Trophoblast cell (in vitro differentiated cells and primary cell): ENCODE measurements at places on chromosomes 12 and 14.

DNA sequence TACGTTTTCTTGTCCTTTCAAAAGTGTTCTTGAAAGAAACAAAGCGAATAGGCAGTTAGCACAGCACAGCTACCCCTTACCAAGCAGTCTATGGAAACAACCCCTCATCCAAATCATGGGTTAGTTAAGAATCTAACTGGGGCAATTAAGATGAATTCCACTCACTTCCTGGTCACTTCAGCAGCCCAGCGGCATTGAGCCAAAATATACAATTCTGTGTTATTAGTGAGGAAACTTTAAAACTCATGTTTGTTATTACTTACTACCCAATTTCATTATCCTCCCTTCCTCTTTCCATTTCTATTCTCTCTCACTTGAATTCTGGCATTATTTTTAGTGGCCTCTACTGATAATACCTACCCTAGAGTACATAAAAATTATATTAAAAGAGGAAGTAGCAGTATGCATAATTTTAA is 121.4 kb downstream of the PPHLN1 start:
- no peaks in the 10 kb centered on the region for H3K27me3 ChIP-seq
- H3K4me3 ChIP-seq, result no peak overlapping the region
- DNase-seq, result no peak
- H3K36me3 ChIP-seq, result peaks cover 9% of the 10 kb centered on the region
- no peaks in the 10 kb centered on the region for H3K4me1 ChIP-seq

- no peaks in the 10 kb centered on the region for H3K36me3 ChIP-seq
- peak; percentile 96 for DNase-seq
- no peak overlapping the region for H3K4me3 ChIP-seq
- peaks cover 7% of the 10 kb centered on the region for H3K4me1 ChIP-seq
- no peaks in the 10 kb centered on the region for H3K27me3 ChIP-seq
Observed at GRCh38 chr12:67593041-67593440, 55.5 kb upstream of the DYRK2 start.

DNA sequence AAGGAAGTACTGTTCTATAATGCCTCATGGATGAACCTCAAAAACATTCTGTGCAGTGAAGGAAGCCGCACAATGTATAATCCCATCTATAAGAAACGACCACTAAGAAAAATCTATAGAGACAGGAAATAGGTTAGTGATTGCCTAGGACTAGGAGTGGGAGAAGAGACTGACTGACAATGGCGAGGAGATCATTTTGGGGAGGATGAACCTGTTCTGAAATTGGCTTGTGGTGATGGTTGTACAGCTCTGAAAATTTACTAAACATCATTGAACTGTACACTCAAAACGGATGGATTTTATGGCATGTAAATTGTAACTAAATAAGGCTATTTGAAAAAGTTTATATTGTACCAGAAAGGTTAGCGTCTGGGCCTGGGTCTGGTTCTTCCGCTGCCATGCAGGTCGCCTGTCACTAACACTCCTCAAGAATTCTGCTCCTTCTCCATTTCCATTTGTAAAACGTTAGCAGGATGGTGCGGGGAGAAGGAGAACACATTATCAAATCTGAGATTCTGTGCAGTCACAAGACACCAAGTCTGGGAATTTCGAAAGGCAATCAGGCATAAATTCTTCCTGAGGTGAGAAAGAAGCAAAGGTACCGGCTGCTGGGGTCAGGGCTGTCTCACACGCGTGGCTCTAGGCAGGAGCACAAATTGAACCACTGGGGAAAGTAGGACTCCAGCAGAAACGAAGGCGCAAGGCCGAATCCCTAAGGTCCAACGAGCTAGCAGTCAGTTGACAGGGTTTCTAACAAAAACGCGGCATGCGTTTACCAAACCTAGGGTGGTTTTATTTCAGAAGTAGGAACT is 845 bp upstream of the COCH start:
- peaks cover 9% of the 10 kb centered on the region for H3K4me1 ChIP-seq
- no peaks in the 10 kb centered on the region for H3K36me3 ChIP-seq
- no peak for DNase-seq
- peaks cover 26% of the 10 kb centered on the region for H3K27me3 ChIP-seq
- no peak overlapping the region for H3K4me3 ChIP-seq
- H3K27ac ChIP-seq, result no peak overlapping the region

GRCh38 chr14:58821421-58821820 is 183.7 kb downstream of the DACT1 start:
- no peaks in the 10 kb centered on the region for H3K27me3 ChIP-seq
- H3K27ac ChIP-seq, result no peak overlapping the region
- H3K36me3 ChIP-seq, result no peaks in the 10 kb centered on the region
- no peak overlapping the region for H3K4me3 ChIP-seq
- peak; percentile 58 for DNase-seq

DNA sequence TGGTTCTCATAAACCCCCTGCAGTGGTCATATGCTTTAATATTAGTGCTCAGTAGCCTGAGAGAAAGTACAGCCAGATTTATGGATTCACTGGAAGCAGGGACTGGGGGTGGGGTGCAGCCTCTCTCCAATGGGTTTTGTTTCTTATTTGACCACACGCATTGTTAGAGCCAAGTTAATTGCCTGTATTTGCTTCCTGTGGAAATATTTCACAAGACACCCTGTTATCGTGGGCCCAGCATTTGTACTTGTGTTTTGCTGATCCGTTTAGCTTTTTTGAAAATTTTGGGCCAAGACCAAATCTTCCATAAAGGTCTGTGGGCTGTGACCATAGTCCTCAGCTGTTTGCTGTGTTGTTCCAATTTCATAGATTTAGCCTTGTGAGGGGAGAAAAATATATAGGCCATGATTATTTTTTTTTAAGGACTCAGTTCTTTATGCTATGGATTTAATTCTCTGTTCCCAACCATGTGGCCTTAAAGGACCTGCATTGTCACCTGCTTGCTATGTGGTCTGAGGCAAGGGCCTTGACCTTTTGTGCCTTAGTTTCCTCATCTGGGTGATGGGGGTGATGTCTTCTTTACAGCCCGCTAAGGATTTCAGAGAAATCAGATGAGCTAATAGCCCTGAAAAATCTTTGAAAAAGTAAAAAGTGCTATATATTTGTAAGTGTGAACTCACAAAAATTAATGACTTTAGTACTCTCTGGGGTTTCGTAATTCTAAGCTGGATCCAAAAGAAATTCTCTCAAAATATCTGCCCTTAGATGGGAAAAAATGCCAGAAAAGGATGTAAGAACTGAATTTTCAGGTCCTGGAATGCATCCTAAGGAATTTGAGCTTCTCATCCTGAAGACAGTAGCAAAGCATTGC is 370.2 kb downstream of the DPF3 start:
- DNase-seq, result peak; percentile 12
- no peak overlapping the region for H3K4me3 ChIP-seq
- no peaks in the 10 kb centered on the region for H3K27me3 ChIP-seq

DNA sequence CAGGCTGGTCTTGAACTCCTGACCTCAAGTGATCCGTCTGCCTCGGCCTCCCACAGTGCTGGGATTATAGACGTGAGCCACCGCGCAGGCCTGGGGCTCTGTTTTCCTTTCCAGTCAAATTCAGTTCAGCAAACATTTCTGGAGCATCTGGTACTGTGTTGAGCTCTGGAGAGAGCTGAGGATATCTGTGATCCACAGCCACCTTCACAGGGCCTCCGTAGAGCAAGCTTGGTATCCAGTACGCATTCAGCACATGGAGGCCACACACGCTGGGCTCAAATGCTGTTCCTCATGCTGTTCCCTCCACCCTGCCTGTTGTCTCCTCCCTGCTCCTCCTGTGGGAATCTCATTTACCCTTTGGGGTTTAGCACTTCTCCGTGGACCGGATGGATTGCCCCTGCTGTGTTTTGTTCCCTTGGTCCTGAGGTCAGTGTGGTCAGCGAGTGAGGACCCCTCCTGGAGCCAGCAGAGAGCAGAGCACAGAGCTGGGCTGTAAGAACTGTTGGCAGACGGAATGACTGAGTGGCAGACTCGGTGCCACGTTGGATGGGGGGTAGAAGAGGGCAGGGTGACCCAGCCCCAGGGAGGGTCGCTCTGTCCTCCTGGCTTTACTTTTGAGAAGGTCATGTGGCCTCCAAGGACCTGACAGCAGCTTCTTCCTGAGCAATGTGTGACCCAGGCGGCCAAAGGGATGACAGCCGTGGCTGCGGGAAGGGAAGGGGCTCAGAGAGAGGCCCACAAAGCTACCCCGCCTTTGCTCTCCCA is 891 bp downstream of the RPS6KL1 start:
- H3K4me3 ChIP-seq, result no peak overlapping the region
- no peak for DNase-seq
- H3K36me3 ChIP-seq, result no peaks in the 10 kb centered on the region
- peaks cover 4% of the 10 kb centered on the region for H3K4me1 ChIP-seq
- H3K27ac ChIP-seq, result no peak overlapping the region

- H3K36me3 ChIP-seq, result peaks cover 2% of the 10 kb centered on the region
- H3K4me1 ChIP-seq, result no peaks in the 10 kb centered on the region
- no peak overlapping the region for H3K4me3 ChIP-seq
- H3K27me3 ChIP-seq, result no peaks in the 10 kb centered on the region
- H3K27ac ChIP-seq, result no peak overlapping the region
Observed at GRCh38 chr14:91184559-91184958, 59.9 kb downstream of the GPR68 start.

- no peaks in the 10 kb centered on the region for H3K27me3 ChIP-seq
- DNase-seq, result peak; percentile 10
- no peak overlapping the region for H3K4me3 ChIP-seq
- peaks cover 3% of the 10 kb centered on the region for H3K4me1 ChIP-seq
- H3K36me3 ChIP-seq, result peaks cover 2% of the 10 kb centered on the region
- no peak overlapping the region for H3K27ac ChIP-seq
Observed at GRCh38 chr12:71756054-71756690, 1.5 kb downstream of the RAB21 start.

DNA sequence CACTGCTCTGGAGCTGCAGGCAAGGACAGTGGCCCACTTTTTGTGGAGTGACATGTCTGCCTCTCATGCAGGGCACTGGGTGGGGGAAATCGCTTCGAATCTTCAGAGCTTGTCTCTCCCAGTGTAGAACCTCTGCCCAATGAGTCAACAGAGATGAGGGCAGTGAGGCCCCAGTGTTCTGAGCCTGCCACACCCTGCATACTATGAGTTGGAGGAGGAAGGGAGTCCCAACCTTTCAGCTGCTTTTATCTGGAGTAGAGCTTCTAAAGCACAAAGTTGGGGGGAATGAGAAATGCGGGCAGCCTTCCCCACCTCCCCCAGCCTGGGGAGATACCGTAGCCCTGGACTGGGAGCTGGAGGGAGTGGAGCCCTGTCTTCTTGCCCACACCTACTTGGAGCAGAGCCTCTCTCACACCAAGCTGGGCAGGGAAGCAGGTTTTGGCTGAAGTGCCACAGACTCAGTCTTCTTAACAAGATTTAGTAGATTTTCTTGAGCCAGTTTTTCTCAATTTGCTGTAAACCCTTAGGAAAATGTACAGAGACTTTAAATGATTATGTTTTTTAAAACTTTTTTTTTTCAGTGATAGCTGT is 159.1 kb downstream of the ADGRD1 start:
- H3K36me3 ChIP-seq, result no peaks in the 10 kb centered on the region
- H3K4me3 ChIP-seq, result peak overlapping the region; percentile 7
- H3K27me3 ChIP-seq, result no peaks in the 10 kb centered on the region
- H3K4me1 ChIP-seq, result no peaks in the 10 kb centered on the region
- no peak for DNase-seq

DNA sequence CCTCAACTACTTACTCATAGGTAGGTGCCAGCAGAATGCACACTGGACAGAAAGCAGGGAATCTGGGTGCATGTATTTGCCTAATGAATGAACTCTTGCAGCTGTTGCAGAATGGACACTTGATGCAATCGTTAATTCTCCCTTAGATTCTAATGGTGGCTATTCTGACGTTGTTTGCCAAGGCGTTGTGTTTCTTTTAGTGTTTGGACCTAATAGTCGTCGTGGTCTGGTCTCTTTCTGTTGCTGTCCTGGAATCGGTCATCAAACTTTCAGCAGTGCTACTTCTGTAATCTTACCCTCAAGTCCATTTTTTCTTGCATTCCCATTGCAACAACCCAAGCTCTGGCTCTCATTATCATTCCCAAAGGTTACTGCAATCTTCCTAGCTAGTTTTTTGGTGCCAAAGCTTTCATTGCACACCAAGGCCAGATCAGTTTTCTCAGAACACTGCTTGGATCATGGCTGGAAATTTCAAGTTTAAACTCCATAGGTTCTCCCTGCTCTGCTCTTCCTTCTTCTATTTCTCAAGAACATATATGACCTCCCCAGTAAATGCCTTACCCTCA is 31.3 kb downstream of the BMP4 start:
- H3K36me3 ChIP-seq, result no peaks in the 10 kb centered on the region
- H3K27me3 ChIP-seq, result no peaks in the 10 kb centered on the region
- H3K4me1 ChIP-seq, result peaks cover 10% of the 10 kb centered on the region
- no peak overlapping the region for H3K4me3 ChIP-seq

DNA sequence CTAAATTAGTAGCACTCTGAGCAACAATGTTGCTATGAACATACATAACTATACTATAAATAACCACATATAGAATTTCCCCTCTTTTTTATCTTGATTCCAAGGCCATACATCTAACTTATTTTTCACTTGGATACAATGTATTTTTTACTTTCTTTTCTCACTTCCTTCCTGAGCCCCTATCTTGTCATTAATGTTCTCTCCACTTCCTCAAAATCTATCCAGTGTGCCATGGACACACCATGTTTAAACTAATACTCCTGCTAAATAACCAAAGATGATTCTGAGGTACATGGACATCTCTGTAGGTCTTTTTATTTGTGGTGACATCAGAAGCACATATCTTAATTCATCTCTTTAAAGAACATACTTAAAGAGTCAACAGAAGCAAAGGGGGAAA is 251.2 kb downstream of the C12orf42 start:
- no peak overlapping the region for H3K4me3 ChIP-seq
- no peak overlapping the region for H3K27ac ChIP-seq
- H3K4me1 ChIP-seq, result no peaks in the 10 kb centered on the region
- no peak for DNase-seq

DNA sequence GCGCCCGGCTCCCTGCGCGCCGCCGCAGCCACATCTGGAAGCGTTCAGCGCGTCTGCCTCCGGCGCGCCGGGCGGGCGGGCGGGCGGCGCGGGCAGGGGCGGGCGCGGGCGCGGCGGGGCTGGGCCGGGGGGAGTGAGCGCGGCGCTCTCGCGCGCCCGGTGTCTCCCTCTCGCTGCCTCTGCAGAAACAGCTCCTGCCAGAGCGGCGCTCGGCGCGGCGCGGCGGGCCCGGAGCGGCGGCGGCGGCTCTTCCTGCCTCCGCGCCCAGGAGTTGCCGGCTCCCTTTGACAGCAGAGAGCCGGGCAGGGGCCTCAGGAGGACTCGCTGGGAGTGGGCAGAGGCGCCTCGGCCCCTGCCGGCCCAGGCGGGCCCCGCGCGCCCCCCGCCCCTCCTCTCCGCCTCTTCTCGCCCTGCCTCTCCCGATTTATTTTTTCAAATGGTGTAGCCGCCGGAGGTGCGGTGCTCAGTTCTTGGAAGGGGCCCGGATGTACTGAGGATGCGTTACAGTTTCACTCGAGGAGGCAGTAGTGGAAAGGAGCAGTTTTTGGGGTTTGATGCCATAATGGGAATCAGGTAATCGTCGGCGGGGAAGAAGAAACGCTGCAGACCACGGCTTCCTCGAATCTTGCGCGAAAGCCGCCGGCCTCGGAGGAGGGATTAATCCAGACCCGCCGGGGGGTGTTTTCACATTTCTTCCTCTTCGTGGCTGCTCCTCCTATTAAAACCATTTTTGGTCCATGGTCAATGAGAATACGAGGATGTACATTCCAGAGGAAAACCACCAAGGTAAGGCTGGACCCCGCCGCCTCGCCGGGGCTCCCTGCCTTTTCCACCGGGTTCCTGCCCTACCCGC is at the start of gene CACNA1C:
CACNA1C (plus strand) TSS at position 162 of the 853 bp plus-strand sequence; CDS start at position 738, 576 bp downstream.
- H3K27me3 ChIP-seq, result no peaks in the 10 kb centered on the region
- peaks cover 11% of the 10 kb centered on the region for H3K4me1 ChIP-seq
- peak; percentile 19 for DNase-seq
- H3K27ac ChIP-seq, result no peak within 1 kb of the TSS
- H3K36me3 ChIP-seq, result no peaks in the 10 kb centered on the region
